ENCODE measurements at places on chromosomes 5 and 9. TPM values are rescaled to one million over a fixed set of nuclear protein-coding genes. Genes with fewer than 3 reads are reported as not detected.

GRCh38 chr5:83265318-83265717 is 188.0 kb downstream of the XRCC4 start:
- DNase-seq = no peak

DNA sequence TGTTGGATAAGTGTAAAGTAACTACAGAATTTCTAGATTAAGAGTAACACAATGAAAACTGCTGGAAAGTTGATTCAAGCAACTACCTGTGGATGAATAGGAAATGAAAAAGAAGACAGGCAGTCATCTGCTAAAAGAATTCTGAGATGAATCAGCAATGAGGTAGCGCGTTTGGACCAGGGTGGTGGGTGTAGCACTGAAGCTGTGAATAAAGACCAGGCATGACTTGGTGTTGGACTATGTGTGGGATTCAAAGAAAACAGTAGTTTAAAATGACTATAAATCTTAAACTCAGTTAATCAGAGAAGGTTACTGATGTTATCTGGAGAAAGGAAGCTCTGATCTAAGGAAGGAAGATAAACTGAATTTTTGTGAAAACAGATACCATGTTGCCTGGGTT is 159.8 kb downstream of the FBN2 start:
- no peak for DNase-seq

GRCh38 chr5:65066387-65067146 is 297.8 kb downstream of the CWC27 start:
- no peak for DNase-seq

- no peak for DNase-seq
These were observed 7.3 kb upstream of the RXRA start for GRCh38 chr9:134318941-134319305.

- no peak for DNase-seq
These were observed 1.4 kb downstream of the SAP30L start for GRCh38 chr5:154447089-154447725.

GRCh38 chr5:10801931-10802666 is 41.1 kb upstream of the DAP start:
- no peak for DNase-seq

ANKRD34B gene
- total RNA-seq = not detected

DNA sequence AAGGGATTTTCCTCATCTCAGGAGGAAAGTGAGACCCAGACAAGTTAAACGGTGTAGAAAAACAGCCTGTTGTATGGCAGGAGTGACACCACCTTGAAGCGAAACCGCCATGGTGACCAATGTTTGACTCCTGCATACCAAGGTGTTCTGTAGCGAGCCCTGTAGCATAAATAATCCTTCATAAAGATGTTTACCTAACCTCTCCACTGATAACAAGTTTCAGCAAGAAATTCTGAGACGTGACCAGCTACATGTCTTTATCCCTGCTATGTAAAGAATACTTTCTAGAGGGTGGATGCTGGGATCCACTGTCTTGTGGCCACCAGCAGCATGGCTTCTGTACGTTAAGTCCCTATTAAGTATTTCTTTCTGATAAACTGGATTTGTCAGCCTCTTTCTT is 148.1 kb downstream of the MPDZ start:
- no peak for DNase-seq

GRCh38 chr5:19928562-19929421 is 59.2 kb downstream of the CDH18 start:
- DNase-seq = no peak

DNA sequence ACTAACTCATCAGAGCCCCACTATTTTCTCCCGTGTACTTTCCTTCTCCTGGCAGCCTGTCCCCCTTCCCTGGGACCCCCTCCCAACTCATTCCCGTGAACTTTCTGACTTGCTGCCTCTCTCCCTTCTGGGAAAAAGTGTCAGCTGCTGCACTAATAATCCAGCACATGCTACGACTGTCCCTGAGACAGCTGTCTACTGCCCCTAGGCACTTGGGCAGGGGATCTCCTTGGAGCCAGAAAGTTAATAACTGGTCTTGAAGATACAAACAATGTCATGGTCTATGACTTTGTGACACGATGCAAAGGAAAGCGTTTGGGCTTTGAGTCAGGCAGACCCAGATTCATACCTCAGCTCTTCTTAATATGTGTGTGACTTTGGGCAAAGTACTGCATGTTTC is 10.1 kb upstream of the RNF183 start:
- no peak for DNase-seq

DNA sequence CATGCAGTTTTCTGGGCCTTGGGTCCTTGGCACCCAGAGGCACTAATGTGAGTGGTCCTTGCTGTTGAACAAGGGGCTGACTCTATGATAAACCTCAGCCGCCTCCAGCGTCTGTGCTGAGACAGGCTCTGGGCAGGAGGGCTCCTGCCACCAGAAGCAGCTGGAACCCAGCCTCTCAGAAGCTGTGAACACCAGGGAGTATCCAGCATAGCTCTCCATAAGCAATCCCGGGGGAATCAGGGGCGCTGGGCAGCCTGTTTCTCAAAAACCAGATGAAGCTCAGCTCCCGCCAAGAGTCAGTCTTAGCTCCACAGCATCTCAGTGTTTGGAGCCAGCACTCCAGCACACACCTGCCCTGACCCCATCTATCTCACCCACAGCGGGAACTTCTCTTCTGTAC is 170.2 kb downstream of the HSPA4 start:
- no peak for DNase-seq

CARD9 gene
- 0.76 TPM for total RNA-seq

- DNase-seq = no peak
These were observed 17.3 kb downstream of the FGD3 start for GRCh38 chr9:92964607-92965060.

DNA sequence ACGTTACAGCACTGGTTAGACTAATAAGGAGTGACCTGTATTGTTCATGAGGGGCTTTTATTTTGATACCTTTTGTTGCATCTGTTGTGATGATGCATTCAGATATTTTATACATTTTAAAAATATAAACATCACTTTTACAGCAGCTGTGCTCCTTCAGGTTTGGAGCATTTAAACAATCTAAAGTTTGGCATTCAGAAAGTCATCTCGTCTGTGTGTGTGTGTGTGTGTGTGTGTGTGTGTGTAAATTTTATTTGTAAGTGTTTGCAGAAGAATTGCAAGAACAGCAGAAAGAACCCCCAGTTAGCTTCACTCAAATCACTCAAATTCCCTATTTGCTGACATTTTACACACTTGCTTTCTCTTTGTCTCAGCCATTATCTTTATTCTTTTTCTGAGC is 87.4 kb downstream of the ERCC6L2 start:
- DNase-seq = no peak

GRCh38 chr5:73170522-73170921 is 2.5 kb upstream of the TMEM174 start:
- no peak for DNase-seq

SPOCK1 gene
- total RNA-seq = not detected

DNA sequence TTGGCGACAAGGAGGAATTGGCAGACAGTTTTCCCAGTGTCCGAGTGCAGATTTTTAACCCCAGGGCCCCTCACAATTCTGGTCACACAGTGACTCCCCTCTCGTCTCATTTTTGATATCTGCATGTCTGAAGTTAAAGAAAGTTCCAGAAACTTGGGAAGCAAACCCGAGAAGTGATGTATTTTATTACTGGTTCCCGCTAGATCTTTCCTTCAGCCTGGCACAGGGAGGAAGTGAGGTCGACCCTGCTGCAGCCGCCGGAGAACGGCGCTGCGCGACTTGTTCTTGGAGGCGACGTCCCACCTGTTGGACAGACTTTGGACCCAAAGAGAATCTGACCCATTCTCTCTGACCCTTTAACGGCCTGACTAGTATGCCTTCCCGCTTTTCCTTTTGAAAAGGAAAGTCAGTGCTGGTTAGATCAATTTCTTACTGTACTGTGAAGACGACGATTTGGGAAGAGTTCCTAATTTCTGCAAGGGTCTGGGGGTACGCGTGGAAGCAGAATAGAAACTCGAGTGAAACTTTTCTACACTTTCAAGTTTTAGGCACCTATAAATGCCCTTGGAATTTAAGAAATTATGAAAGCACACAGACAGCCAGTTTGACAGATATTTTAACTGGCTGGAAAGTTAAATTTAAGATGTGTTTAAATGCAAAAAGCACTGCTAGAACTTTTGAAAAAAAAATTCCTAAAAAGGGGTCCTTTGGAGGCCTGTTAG is 744 bp downstream of the OTULIN start:
- no peak for DNase-seq

DNA sequence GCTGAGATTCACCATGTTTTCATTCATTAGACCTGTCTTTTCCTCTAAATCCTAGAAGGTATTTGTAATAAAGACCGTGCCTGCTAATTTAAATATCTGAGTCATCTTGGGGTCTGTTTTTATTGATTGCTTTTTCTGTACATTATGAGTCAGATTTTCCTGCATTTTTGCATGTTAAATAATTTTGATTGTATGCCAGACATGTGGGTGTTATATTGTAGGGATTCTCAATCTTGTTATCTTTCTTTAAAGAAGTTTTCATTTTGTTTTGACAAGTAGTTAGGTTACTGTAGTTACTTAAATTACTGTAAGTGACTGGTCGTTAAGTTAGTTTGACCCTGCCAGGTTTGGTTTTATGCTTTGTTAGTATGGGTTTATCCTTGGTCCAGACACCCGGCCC is 35.1 kb downstream of the EXOSC2 start:
- no peak for DNase-seq

GRCh38 chr9:2560180-2560579 is 61.4 kb upstream of the VLDLR start:
- DNase-seq = no peak

- no peak for DNase-seq
These were observed at the start of gene PTGER4 for GRCh38 chr5:40679913-40680681. PTGER4 (plus strand) TSS chr5:40679915; CDS start chr5:40680994, 1,079 bp downstream.

DNA sequence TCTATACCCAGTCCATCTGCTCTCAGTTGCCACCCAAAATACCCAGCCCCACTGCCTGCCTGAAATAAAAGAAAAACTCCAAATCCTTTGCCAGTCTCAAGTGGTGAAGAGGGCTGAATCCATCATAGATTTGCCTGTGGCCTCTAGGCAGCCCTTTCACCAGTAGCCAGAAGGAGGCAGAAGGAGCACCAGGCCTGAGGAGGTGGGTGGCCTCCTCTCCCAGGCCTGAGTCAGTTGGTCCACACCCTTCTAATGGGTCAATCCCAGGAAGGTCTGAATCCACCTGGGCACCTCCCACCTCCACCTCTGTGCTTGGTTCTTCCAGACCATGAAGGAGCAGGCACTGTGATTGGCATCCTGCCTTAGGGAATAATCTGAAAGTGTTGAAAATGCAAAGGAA is 97.0 kb downstream of the DAPK1 start:
- no peak for DNase-seq
